ENCODE measurements at places on chromosomes 6 and 20.

GRCh38 chr6:109486068-109486467 is 3.0 kb upstream of the ZBTB24 start:
- no peak for DNase-seq

- peak; percentile 69 for DNase-seq
These were observed 576 bp downstream of the MAPK13 start for GRCh38 chr6:36130667-36131510.

DNA sequence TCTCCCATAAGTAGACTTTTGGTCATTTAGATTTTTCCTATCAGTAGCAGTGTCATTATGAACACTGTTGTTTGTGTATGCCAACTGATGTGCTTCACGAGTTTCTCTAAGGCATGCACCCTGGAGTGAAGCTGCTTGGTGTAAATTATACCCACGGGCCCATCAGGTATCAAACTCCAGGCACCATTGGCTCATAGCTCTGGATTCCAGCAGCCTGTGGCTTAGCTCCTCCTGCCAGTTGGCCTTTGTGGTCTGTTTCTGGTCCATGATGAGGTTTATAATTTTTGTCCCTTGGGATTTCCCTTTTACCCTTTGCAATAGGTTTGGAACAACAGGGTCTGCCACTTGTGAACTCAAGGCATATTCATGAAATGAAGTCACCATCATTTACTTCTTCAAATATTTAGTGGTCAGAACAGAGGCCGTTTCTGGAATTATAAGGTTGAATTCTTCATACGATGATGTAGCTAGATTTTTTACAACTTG is 350.5 kb downstream of the PRL start:
- DNase-seq: no peak

DNA sequence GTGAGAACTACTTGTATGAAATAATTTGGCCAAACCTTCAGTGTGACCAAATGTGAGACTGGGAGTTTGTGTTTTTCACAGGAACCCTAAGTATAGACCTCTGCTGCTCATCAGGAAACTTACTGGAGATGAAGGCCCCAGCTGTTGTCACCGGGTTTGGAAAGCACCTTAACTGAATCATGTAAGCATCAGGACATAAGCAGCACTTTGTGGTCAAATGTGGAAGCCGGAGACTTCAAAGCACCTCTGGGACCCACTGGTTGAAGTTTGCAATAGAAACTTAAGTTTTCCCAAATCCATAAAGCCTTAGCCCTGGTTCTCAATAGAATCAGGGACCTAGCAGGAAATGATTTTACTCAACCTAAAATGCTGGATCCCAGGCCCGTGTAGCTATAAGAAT is 14.3 kb downstream of the TTPAL start:
- no peak for DNase-seq

DNA sequence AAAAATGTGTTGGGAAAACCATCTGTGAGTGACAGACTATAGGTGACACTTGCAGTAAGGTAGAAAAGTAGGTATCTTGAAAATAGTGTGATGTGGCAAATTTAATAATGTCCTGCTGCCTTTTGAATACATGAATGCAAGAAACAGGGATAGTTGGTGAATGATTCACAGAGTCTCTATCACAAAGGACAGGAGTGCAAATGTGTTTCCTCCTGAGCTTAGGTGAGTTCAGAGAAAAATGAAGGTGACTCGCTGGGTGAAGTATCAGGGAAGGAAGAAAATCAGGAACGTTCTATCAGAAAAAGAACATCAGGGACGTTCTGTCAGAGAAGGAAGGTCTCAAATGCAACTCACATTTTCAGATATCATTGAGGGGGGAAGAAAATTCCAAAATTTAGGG is 557.8 kb upstream of the SLC35B3 start:
- no peak for DNase-seq

All from stimulated activated naive CD8-positive, alpha-beta T cell treated with anti-CD3 and anti-CD28 coated beads, Interleukin-15, amount 100 ng/mL, for 72 hours (primary cell).